ENCODE measurements at places on chromosomes 1 and 21.

- no peak for DNase-seq
Observed at GRCh38 chr1:176479971-176480370, 17.0 kb downstream of the PAPPA2 start.

GRCh38 chr21:29639366-29640079, 300.3 kb downstream of the GRIK1 start:
- no peak for DNase-seq

DNA sequence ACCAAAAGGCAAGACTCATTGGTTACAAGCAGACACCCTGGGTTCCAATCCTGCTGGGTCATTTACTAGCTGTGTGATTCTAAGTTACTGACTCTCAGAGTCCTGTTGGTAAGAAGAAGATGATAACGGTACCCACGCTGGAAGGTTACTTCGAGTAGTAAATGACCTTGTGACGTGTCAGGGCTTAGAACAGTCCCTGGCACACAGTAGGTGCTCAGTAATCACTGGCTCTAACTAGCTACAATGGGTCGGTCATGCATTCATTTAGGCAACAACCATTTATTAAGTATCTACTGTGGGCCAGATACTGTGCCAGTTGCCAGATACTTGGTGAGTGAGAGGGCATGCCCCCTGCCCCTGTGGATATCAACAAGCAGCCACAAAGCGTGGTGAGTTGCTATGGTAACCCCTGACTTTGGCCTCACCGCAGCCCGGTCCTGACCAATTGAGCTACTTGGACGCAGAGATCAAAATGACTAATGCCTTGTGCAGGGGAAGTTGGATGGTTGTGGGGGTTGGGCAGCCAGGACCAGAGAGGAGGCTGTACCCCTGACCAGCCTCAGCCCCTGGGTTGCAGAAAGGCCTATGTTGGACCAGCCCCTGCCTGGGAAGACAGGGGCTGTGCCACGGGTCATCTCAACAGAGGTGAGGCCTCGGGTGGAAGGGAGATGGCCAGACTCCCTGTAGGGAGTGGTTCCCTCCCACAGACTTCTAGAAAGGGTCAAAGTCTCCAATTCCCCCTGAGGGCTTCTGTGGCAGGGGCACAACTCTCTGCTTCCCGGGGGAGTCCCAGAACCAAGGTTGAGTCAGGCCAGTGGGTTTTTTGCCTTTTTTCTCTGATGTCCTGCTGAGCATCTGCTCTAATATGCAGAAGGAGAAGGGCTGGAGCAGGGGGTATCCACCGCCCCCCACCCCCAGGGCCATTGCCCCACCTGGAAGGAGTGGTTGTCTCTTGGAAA, 16.0 kb downstream of the DHRS3 start:
- peak; percentile 50 for DNase-seq

DNA sequence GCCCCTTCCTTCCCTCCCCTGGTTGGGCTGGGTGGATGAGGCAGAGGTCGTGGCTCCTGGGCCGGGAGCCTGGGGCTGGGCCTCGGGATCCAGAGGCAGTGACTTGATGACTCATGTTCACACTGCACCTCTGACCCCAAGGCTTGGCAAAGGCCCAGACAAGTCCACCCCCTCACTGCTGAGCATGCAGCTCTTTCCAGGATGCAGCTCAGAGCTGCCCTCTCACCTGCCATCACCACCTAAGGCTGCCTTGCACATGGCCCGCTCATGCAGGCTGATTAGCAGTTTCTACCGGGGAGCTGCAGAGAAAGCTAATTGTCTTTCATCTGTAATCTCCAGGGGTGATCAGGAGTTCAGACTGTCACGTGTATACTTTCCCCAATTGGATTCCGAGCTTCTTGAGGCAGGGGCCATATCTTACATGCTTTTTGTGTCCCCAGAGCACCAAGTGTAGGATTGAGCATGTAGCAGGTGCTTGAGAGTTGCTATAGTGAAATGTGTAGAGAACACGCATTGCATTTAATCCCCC, 62.1 kb downstream of the LRRN2 start:
- DNase-seq, result no peak

- DNase-seq, result no peak
Observed at GRCh38 chr1:235213752-235214151, 52.7 kb upstream of the RBM34 start.

DNA sequence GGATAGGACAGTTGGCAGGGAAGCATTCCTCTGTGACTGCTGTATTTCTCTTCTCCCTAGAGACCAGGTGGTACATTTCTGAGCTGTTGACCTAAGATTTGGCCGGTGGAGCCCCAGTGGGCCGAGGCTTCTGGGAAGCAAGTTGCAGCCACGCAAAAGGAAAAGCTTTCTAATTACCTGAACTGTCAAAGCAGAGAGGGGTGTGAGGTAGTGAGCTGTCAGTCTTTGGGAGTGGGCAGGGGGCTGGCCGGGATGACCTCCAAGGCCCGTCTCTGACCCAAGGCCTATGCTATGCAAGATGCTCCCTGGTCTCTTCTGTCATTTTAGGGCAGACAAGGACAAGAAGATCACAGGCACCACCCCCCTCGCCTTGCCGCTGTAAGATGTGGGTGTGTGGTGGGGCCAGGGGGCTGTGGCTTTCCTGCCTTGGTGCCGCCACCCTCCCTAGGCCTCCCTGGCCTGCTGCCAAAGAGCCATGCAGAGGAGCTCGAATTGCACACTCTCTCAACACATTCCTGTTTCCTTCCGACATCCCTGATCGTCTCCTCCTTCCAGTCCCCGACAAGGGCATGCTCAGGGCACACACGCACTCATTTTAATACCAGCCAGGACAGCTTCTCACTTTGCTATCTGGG, 7.7 kb downstream of the PADI1 start:
- peak; percentile 47 for DNase-seq

DNA sequence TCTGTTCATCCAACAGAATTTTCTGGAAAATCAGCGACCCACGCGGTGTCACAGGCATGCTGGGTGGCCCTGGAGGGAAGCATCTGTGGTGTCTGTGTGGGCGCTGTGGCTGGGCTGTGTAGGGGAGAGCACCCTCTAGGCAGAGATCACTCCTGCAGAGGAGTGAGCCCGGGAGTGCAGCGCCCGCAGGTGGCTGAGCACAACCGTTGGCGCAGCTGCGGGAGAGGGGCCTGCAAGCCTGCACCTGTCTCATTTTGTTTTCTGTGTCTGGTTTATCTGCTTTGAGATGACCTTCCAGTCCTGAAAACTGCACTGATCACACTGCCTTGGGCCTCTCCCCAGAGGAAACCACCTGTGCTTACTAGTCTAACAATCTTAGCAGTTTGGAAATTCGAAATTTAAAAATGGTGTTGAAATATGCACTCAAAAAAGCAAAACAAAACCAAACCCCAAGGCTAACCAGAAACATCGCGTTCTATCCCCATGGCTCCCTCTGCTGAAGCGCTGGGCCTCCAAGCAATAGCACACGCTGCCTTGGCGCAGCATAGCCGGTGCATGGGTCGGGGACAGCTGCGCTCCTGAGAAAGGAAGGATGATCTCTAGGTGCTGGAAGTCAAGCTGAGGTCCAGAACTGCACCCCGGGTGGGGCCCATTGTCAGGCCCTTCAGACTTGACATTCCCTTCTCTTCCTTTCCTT, 4.8 kb downstream of the FAM3B start:
- DNase-seq, result no peak

- DNase-seq, result no peak
Observed at GRCh38 chr1:218255090-218255489, 30.0 kb upstream of the RRP15 start.

DNA sequence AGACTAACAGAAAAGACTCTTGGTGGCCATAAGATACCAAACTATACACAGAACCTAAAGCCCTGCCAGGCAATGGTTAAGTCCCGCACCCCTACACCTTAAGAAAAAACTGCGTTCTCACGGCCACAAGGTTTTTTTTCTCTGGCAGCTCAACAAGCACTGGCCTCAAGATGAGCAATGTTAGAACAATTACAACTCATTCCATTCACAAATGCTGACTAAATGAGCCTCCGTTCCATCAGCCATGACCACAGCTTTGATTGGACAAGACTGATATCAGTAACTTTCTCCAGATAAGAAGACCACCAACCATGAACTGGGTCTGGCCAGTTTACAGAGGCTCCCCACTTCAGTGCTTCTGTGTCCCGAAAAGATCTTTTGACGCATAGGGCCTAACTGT, 31.9 kb downstream of the SEC16B start:
- no peak for DNase-seq

DNA sequence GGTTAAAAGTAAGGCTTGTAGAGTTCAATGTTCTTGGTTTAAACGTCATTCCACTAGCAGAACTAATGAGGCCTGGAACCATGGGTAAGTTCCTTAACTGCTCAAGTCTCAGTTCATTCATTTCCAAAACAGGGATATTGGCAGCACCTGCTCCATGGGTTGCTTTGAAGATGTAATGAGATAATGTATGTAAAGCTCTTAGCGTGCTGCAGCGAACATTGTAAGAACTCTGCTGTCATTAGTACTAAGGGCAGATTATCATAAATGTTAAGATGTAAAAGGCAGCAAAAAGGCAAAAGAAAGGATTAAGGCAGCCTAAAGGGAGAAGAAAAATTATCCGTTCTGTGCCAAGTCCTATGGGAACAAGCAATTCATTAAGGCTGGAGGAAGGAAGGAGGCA, 129.1 kb upstream of the NGF start:
- DNase-seq, result no peak

DNA sequence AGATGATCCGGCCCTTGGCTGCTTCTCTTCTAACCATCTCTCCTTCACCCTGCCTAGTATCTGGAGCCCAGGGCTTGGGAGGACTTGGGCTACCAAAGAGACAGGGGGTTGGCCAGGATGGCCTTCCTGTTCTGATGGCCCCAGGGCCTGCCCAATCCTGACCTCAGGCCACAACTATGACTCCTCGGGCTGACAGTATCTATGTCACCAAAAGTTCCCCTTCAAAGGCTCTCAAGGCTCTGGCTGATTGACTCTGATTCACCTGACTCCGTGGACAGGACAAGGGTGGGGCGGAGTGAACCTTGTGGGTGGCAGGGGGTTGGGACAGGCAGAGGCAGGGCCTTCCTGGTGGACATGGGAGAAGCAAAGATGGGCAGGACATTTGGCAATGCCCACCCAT, 12.7 kb downstream of the MEF2D start:
- no peak for DNase-seq

GRCh38 chr1:40241362-40241761, 6.4 kb upstream of the TMCO2 start:
- no peak for DNase-seq

DNA sequence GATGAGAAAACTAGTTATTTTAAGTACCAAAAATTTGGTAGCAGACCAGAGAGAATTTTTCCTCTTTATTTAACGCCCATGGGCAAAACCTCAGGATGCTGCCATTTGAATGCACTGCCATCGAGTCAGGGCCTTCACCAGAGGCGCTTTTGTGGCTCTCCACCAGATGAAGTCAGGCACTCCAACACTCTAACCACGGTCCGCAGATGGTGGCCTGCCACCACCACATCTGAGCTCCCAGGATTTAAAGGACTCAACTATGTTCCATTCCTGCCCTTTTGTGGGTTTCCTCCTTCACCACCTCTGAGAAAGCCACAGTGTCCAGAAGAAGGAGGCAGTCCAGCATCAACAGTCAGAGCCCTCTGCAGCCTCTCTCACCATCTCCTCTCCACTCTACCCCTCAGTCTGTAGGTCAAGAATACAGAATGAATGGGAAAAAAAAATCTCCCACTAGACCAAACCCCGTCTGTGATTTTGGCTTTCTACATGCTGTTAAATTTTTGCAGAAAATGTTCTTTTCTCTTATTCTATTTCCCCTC, 647.4 kb downstream of the USP25 start:
- DNase-seq, result no peak

Data from left ventricle myocardium superior (tissue), 1 donor.